ENCODE measurements at places on chromosomes 16 and 17.

DNA sequence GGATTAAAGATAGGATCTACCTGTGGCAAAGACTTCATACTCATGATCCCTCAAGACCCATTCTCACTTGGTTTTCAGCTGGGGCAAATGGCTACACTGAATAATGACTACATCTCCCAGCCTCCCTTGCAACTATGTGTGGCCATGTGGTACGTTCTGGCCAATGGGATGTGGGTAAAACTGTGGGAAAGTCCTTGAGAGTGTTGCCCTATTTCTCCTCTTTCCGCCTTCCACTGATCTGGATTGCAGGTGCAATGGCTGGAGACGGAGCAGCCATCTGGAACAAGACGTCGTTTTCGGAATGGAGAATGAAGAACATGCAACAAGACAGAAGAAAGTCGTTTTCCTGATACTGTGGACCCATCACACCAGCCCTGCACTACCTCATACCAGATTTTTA, 48.5 kb downstream of the HAPSTR1 start:
- no peak for DNase-seq

- DNase-seq, result no peak
Observed at GRCh38 chr16:81553080-81553813, 108.6 kb downstream of the CMIP start.

DNA sequence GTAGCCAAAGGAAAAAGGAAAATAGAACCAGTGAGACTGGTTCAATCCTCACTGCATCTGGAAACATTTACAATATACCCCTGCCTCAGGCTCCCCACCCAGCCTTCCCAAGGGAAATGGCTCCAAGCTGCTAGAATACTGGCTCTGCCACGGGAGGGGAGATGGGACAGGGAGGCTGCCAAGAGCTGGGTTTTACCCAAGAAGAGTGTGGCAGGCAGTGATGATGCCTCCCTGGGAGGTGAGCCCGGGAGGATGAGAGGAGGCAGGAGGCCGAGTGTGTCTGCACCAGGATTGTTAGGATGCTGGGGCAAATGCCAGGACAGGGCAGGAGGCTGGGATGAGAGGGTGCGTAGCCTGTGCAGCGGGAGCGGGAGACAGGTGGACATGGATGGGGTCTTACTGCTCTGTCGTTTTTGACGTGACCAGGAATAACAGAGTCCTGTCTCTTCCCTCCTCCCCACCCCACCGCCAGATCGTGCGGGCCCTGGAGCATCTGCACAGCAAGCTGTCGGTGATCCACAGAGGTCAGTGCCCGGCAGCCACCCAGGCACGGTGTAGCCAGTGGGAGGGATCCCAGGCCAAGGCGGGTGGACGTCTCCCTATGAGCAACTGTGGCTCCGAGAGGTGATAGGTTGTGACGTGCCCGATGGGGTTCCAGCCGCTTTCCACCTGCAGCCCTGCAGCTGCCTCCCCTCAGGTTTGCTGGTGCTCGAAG, 18.4 kb downstream of the MAP2K3 start:
- no peak for DNase-seq

DNA sequence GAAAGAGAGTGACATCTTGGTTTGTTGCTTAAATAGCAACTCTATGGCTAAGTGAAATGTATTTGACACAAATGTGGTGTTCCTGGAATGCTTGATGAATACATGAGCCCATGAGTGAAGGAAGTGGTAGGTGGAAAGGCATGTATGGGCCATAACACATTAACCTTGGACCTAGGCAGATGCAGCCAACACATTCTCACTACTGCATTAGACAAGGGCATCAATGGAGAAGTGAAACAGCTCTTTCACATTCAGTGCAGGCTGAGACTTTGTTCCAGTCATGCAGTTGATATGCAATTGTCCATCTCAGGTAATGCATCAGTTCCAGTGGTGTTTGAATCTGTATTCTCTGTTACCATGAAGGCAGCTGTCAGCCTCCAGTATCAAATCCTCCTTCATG, 133.6 kb downstream of the HS3ST3B1 start:
- DNase-seq, result no peak

- DNase-seq, result no peak
Observed at GRCh38 chr16:10776280-10776679, 32.6 kb downstream of the NUBP1 start.

DNA sequence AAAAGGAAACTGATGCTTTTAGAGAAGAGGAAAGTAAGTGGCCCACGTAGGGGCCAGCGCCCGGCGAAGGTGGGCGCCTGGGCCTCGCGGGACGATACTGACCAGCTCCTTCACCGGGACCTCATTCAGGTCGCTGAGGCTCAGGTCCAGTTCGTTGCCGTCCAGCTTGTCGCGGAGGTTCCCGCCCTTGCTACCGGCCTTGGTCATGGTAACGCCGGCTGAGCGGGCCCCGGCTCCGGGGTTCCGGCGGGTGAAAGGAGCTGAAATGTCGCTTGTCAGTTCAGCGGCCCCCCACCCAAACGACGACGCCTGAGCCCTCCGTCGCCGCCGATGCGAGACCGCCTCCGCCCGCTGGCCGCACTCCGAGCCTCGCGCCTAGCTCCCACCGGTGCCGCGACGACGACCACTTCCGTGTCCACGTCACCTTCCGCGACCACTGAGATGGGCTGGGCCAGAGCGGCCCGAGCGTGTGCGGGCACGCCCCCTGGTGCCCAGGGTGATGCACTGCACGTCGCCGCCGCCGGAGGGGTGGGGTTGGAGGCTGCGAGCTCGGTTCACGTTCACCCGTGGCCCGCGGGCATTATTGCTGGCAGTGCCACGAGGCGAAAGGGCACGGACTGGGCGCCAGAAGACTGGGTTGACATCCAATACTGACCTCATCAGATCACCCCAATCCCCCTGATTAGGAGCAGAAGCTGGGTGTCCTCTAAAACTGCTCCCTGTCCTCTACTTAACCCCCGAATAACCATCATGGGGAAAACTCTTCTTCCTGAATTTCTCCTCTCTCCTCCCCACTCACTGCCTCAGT, at the start of gene LRRC59:
Gene LRRC59, minus strand, starts transcription at position 413 of the 808 bp plus-strand sequence. Its CDS starts 206 bp downstream, at position 207.
- DNase-seq, result peak; percentile 69

- no peak for DNase-seq
Observed at GRCh38 chr17:49002766-49003165, 5.6 kb downstream of the IGF2BP1 start.
